ENCODE measurements at places on chromosomes 5 and 9. TPM values are rescaled to one million over a fixed set of nuclear protein-coding genes. Genes with fewer than 3 reads are reported as not detected.

SVEP1 gene
- 0.78 TPM for polyA plus RNA-seq

DBH gene
- polyA plus RNA-seq, result 0.04 TPM

LYRM7 gene
- polyA plus RNA-seq, result 12.5 TPM

C9 gene
- polyA plus RNA-seq, result not detected

PHYHD1 gene
- 16.7 TPM for polyA plus RNA-seq

CDO1 gene
- 5.2 TPM for polyA plus RNA-seq

SLCO6A1 gene
- not detected for polyA plus RNA-seq

NRARP gene
- 0.91 TPM for polyA plus RNA-seq

FBN2 gene
- polyA plus RNA-seq, result not detected

TNC gene
- polyA plus RNA-seq, result 2.7 TPM

C7 gene
- polyA plus RNA-seq, result 5.1 TPM

ELAVL2 gene
- polyA plus RNA-seq, result not detected

DHX29 gene
- polyA plus RNA-seq, result 16.1 TPM

KCNIP1 gene
- polyA plus RNA-seq, result 0.03 TPM

RNF180 gene
- polyA plus RNA-seq, result 0.21 TPM

FOXD4L4 gene
- not detected for polyA plus RNA-seq

GALNT12 gene
- 0.27 TPM for polyA plus RNA-seq

FOXD4L5 gene
- polyA plus RNA-seq, result 0.05 TPM

BARHL1 gene
- not detected for polyA plus RNA-seq

PCDHGA2 gene
- polyA plus RNA-seq, result 0.22 TPM

SOHLH1 gene
- not detected for polyA plus RNA-seq

C9orf153 gene
- polyA plus RNA-seq, result 0.22 TPM

All from psoas muscle (tissue), 8 donors.